ENCODE measurements at places on chromosomes 5 and 9.

DNA sequence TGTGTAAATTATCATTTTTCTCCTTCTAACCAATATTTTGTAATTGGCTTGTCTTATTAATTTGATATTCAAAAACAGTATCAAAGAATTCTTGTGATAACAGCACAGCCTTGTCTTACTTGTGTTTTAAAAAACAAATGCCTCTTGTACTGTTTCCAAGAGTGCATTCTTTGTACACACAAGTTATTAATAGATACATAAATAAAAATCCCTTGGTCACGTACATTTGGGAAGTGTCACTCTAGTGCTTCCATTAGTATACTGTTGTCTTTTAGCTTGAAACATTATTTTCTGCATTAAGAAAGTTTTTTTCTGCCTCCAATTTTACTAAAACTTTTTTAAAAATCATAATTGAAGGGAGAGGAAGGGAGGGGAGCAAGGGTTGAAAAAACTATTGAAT lies 133.2 kb downstream of the PIP5K1B start:
- no peak for DNase-seq

GRCh38 chr9:112971415-112971814 lies 40.6 kb downstream of the ZNF883 start:
- DNase-seq = no peak

DNA sequence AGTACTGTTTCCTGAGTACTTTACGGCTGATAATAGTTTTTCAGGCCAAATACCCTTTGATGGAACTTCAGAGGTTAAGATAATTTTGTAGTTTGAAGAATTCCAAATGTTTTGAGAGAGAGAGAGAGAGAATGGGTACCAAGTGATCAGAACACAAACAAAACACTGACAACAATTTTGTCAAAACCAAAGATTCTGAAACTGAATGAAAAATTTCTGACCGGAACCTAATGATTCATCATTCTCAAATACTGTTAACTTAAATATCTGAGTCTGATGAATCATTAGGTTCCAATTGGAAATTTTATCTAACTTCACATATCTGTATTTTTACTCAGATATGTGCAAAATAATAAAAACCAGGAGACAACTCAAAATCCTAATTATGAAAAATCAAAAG lies 4.0 kb downstream of the LMBRD2 start:
- DNase-seq = no peak

GRCh38 chr9:21657966-21658667 lies 144.3 kb upstream of the MTAP start:
- no peak for DNase-seq

DNA sequence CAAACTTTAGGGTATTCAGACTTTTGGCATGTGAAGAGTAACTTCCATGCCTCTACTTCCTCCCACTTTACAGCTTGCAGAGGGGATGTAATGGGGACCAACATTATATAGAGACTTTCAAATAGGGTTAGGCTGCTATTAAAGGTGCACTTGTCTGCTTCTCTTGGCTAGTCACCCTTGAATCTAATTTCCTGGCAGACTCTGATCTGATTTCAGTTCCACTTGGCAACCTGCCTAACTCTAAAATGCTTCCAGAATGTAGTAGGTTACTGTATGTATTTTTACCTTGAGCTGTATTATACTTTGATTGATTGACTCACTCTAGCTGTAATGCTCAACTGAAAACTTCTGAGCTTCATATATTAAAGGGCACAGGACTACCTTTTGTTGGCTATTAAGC lies 693.4 kb downstream of the KCTD16 start:
- DNase-seq = no peak

DNA sequence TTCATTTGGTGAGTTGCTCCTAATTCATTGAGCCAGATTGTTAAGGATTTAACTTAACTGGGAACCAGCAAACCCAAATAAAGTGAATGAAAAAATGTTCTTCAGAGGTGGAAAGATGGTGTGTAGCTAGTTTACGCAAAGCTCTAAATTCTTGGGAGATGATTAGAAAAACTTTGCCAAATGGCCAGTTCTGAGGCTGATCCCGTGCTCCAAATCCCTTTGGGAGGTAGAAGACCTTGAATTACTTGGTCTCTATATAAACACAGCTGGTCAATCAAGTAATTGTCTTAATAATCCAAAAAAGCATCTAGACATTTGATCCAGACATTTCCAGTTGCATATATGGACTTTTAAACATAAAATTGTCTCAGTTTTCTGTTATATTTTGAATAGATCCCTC lies 11.4 kb downstream of the ACTL7B start:
- DNase-seq = no peak

Measured in stimulated activated CD8-positive, alpha-beta memory T cell treated with anti-CD3 and anti-CD28 coated beads, Interleukin-4, amount 100 ng/mL, for 1 hour (primary cell).